ENCODE measurements at places on chromosomes 7 and 10. TPM values are rescaled to one million over a fixed set of nuclear protein-coding genes. Genes with fewer than 3 reads are reported as not detected.

GRCh38 chr7:107961405-107961804 is 41.6 kb downstream of the LAMB1 start:
- DNase-seq = no peak

DNA sequence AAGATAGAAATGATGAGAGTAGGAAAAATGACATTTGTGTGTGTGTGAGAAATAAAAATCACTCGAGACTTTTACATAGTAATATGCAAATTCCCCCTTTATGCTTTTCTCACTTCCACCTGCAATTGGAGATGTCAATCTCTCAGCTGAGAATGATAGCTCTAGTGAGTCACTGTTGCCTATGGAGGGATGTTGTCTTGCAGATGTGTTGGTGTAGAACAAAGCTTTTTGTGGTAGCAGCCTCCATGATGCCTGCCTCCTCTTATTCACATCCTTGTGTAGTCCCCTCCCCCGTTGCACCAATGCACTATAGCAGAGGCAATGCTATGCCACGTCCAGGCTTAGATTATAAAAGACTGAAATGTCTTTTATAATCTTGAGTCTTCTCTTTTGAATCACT is 33.8 kb downstream of the SPAG6 start:
- DNase-seq = no peak

TYW1B gene
- 5.0 TPM for total RNA-seq

DNA sequence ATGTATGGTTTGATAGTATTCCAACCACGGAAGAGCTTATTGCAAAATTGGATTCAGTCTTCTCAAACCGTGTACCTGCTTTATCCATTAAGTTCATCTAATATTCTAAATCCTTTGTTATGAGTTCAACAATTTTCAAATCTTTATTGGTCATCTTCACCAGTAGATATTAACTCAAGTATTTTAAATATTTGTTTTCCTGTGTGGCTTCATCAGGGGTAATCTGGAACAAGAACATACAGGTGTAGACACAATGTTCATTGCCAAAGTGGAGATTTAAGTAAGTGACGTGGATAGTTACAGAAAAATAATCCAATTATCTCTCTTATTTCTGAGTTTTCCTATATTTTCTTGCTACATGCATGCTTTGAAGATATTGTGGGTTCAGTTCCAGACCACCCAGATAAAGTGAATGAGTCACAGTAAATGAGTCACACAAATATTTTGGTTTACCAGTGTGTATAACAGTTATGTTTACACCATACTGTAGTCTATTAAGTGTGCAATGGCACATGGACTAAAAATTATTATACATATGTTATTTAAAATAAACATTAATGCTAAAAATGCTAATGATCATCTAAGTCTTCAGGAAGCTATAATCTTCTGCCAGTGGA is 429.0 kb upstream of the POT1 start:
- no peak for DNase-seq

GRCh38 chr10:80730522-80730921 is 192.8 kb downstream of the SH2D4B start:
- no peak for DNase-seq

DNA sequence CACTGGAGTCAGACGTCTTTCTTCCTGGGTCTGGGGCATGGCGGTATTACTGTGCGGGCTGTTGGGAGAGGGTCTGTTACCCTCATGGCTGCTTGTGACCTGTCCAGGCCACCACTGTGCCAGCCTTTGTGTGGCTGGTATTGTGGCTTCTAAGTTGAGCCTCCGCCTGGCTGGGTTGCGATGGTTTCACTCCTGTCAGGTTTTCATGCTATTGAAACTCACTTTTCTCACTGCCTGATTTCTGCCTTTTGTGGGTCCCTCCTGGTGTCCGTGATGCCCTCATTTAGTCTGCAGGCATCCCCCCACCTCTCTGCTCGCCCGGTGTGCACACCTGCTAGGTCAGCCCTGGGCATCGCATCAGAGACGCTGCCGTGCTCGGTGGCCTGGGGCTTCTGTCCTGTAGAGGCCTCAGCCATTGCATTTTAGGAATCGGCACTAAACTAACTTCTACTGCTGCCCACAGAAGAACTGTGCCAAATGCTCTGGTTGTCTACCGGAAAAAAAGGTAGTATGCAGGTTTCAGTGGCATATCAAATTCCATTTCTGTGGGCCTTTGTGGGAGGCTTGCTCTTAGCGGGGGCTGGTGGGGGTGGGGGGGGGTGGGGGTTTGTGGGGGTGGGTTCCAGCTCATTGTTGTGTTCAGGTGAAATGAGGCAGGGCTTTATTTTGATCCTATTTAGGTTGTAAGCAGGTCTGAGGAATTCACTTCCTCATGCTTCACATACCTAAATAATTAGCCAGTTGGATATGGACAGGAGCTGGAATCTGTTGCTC is 64.3 kb downstream of the MGMT start:
- DNase-seq = no peak

GRCh38 chr7:54477083-54477482 is 65.1 kb upstream of the VSTM2A start:
- DNase-seq = no peak

GRCh38 chr10:3960496-3960895 is 175.5 kb upstream of the KLF6 start:
- DNase-seq = no peak

DNA sequence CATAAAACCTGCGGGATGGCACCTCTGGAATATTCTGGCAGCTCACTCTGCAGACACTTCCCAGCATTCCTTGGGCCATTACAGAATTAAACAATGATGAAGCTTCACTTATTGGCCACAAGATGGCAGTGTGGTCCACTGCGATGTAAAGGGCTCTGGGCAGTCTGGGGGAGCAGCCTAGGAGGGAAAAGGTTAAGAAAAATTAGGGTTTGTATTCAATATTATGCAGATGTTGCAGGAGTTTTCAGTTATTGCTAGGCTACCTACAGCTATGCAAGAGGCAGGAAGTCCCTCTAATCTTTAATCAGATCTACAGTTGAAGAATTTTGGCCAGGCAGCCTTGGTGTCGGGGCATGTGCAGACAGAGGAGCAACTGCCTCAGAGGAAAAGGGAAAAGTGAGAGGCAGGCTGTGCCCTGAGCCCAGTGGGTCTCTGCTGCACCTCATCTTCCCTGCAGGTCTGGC is 233.2 kb upstream of the PRSS1 start:
- peak; percentile 54 for DNase-seq

GRCh38 chr7:148721390-148721789 is 22.7 kb downstream of the CUL1 start:
- DNase-seq = no peak

DNA sequence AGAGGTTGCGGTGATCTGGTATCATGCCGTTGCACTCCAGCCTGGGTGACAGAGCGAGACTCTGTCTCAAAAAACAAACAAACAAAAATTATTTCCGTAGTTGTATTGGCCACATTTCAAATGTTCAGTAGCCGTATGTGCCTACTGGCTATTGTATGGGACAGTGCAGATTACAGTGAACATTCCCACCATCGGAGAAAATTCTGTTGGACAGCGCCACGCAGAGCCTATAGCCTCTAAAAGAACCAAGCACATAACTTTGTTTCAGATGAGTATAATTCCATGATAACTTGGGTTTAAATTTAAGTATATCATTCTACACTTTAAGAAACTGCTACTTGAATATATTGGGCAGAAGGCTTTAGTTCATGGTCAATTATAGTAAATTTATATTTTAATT is 5.4 kb downstream of the TMEM178B start:
- DNase-seq = no peak

GRCh38 chr7:5553298-5553877 is 129.8 kb upstream of the TNRC18 start:
- no peak for DNase-seq

MYOF gene
- 339 TPM for total RNA-seq

- DNase-seq = no peak
Measured at GRCh38 chr7:110373859-110374258, 717.1 kb upstream of the LRRN3 start.

- peak; percentile 31 for DNase-seq
Measured at GRCh38 chr10:78869508-78870454, 199.0 kb upstream of the ZMIZ1 start.

LEP gene
- total RNA-seq = 0.89 TPM

GRCh38 chr7:130943336-130943901 is 209.4 kb upstream of the KLF14 start:
- DNase-seq = no peak
